ENCODE measurements at places on chromosomes 11 and 22.
A peak's percentile ranks its signal among the peaks of the same experiment; 100 is the strongest.

GRCh38 chr22:37802310-37803194 is 5.2 kb upstream of the GCAT start:
- DNase-seq, result no peak

GRCh38 chr11:2115308-2115707 is 23.9 kb downstream of the IGF2 start:
- no peak for DNase-seq

GRCh38 chr11:122803716-122804115 is 34.6 kb upstream of the CRTAM start:
- no peak for DNase-seq

DNA sequence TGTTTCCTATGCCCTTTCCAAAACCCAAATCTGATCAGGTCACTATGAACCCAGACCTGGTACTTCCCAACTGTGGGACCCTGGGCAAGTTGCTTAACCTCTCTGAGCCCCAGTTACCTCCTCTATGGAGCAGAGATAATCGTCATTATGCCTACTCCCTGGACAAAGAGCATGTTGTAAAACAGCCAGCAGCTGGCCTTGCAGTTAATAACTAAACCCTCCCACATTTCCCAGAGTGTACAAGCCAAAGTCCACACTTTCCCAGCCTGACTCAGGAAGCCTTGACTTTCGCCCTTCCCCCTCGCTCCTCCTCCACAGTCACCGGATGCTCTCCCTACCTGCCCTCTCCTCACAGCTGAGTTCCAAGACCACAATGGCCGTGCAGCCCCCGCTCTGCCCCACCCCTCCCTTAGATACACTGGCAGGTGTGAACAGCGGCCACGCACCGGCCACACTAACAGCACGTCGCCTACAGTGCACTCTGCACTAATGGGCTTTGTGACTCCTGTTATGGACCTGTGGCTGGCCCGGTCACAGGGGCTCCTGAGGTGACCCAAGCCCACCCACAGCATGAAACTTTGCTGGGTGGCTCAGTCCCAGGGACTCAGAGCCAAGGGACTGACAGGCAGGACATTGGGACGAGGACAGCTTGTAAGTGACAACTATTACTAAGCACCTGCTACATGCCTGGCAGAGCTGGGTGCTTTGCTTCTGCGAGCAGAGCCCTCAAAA is 15.6 kb upstream of the MFNG start:
- no peak for DNase-seq

DNA sequence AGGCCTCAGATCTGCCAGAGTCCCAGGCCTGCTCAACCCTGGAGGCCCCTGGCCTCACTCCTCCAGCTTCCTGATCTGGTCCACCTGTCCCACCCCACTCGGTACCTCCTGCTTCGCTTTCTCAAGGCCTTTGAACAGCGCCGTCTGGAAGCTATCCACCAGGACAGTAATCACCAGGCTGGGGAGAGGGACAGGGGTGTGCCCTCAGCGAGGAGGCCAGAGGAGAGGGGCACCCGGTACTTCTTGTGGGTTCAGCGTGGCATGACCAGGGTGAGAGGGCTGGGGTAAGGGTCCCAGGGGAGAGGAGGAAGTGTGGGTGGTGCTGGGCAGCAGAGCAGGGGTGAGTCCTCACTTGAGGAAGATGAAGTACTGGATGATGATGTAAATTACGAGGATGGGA is 6.1 kb downstream of the CATSPER1 start:
- DNase-seq, result no peak

- DNase-seq, result no peak
Observed at GRCh38 chr11:121412000-121412587, 40.0 kb upstream of the SORL1 start.

DNA sequence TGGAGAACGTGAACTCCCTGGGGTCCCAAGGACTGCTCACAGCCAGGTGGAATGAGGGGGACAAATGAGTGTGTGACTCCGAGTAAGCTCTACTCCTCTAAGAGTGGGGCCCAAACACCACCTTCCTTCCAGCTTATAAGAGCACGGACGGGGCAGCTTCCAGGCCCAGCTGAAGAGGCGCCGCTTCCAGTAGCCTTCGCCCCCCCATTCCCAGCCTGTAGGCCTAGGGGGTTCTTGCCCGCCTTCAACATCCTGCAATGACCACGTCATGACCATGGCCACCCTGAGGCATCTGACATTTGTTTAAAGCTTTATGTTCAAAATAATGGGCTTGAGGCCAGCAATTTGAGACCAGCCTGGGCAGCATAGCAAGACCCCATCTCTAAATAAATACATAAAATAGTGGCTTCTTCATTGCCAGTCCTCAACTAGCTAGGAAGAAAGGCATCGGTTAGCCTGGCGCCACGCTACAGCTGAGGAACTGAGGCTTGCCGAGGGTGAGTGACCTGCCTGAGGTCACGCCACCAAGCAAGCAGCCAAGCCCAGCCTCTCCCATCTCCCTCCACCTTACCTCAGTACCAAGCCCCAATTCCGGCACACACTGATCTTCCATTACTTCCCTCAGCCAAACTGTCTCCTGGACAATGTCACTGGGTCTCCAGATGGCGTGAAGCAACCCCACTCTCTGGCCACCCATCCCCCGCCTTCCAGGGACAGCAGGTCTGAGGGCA is 7.8 kb upstream of the TNFRSF13C start:
- DNase-seq, result no peak

- DNase-seq, result no peak
Observed at GRCh38 chr11:35820614-35821013, 123.2 kb upstream of the LDLRAD3 start.

DNA sequence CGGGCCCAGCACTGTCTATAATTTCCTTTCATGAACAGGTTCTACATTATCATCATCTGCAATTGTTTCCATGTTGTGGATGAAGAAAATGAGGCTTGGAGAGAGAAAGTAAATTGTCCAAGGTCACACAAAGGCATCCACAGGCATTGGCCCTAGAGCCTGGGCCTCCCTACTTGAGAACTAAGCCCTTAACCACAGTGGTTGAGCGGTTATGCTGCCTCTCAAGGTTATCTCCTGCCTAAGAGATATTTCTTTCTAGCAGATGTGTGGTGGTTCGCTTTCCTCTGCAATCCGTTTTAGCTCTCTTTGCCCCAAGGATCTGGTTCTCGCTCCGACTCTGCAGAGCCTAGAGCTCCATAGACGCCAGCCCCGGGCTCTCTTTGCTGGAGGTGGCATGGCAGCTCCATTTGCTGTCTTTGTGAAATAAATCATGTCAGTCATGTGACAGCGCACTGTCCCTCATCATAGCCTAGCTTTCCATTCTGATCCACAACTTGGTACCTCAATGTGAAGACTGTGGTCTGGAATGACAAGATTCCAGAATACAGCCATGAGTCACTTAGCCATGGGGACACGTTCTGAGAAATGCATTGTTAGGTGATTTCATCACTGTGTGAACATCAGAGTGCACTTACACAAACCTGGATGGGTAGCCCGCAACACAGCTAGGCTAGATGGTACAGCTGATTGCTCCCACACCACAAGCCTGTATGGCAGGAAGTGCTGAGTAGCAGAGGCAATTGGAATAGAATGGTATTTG is 27.2 kb downstream of the RPS6KA4 start:
- DNase-seq, result no peak

DNA sequence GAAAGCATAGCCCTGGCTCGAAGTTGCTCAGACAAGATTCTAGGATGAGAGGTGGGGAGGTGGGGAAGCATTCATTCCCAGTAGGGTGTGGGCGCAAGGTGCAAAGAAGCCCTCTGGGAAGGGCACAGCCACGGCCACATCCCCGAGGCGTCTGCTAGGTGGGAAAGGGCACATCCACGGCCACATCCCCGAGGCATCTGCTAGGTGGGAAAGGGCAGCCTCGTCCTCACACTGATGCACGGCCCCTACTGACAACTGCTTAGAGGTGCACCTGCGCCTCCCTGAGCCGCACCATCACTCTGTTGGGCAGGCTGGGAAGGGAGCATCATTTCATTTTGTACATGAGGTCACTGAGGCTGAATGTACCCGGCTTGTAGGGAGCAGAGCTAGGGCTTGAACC is 94.6 kb upstream of the PITPNB start:
- DNase-seq, result no peak

DNA sequence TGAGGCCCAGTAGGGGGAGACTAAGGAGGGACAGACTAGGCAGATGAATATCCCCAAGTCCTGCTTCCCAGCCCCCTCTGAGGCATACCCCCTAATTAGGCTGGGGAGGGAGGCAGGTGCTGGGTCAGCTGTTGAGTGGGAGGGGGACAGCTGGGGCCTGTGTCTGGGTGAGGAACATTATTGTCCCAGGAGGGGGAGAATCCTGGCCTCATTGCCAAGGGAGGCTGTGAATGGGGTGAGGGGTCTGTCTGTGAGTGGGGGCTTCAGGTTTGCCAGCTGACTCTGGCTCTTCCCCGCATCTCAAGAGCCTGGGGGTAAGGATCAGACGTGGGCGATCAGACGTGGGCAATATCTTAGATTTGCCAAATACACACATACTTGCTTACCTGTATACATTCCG is 2.1 kb downstream of the INPPL1 start:
- no peak for DNase-seq

- DNase-seq, result no peak
Observed at GRCh38 chr11:38384568-38384967, 1786.5 kb upstream of the RAG2 start.

DNA sequence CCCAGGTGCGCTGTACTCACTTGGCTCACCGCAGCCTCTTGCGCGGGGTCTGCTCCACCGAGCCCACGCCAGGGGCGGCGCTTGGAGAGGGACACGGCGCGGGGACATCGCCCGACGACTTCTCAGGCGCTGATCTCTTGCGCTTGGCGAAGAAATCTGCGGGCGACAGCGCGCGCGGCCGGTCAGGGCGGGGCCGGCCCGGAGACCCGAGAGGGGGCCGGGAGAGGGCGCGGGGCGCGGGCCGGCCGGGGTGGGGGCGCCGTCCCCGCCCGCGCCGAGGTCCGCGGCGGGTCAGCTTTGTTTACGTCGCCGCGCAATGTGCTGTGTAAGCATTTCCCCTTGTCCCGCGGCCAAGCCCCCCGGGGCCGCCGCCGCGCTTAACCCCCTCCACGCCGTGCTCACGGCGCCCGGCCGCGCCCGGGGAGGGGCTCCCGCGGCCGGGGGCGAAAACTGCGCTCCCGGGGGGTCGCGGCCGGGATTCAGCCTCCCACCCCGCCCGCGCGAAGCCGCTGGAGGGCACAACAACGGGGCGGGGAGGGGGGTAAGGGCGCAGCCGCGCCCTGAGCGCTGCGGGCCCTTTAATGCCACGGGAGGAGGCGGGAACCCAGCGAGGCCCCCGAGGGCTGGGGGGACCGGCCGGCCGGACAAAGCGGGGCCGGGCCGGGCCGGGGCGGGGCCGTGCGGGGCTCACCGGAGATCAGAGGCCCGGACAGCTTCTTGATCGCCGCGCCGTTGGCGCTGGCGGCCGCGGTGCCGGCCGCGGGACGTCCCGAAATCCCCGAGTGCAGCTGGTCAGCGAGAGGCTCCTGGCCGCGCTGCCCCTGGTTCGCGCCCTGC is 1.4 kb downstream of the CDKN1C start:
- no peak for DNase-seq

GRCh38 chr11:70252844-70253243 is 17.6 kb upstream of the PPFIA1 start:
- DNase-seq, result no peak

- DNase-seq, result no peak
Observed at GRCh38 chr22:46465345-46465720, 72.1 kb downstream of the CELSR1 start.

GRCh38 chr11:680476-680875 is 14.5 kb downstream of the DEAF1 start:
- no peak for DNase-seq

DNA sequence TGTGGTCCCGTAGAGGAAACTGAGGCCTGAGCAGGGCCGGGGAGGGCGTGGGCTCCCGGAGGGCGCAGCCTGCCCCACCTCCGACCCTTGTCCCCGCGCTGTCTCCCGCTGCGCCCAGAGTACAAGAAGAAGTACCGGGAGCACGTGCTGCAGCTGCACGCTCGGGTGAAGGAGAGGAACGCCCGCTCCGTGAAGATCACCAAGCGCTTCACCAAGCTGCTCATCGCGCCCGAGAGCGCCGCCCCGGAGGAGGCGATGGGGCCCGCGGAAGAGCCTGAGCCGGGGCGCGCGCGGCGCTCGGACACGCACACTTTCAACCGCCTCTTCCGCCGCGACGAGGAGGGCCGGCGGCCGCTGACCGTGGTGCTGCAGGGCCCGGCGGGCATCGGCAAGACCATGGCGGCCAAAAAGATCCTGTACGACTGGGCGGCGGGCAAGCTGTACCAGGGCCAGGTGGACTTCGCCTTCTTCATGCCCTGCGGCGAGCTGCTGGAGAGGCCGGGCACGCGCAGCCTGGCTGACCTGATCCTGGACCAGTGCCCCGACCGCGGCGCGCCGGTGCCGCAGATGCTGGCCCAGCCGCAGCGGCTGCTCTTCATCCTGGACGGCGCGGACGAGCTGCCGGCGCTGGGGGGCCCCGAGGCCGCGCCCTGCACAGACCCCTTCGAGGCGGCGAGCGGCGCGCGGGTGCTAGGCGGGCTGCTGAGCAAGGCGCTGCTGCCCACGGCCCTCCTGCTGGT is 1.9 kb downstream of the NLRP6 start:
- DNase-seq, result no peak

DNA sequence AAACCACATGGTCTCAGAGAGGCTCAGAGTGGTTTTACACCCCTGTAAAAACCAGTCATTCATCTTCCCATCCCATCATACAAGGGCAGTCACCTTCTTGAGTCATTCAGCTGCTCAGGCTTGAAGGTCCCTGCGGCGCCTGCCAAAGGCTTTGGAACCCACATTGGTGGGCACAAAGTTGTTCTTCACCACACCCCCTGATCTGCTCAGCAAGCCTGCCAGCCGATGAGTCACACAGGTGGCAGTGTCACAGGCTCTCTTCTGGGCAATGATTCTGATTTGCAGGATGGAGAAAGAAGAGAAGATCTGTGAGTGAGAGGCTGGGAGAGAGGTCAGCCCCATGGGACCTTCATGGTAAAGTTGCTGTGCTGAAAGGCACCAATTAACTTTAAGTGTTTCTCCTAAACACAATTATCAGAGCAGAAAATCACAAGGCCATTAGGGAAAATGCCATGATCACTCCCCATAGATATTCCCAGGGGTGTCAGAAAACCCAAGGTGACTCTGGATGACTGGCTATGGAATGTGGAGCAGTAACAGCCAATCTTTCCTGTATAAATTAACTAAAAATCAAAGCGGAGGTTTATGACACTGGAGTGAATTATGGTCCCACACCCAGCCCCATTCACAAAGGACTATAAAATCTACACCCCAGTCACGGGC is 4.4 kb downstream of the CALCA start:
- DNase-seq, result no peak

GRCh38 chr22:20130319-20130718 is 1.3 kb upstream of the ZDHHC8 start:
- peak; percentile 11 for DNase-seq

- DNase-seq, result no peak
Observed at GRCh38 chr11:85062659-85063058, 564.5 kb downstream of the DLG2 start.
